Cardiac muscle cell (in vitro differentiated cells and primary cell): ENCODE measurements at places on chromosomes 2 and 18. TPM values are rescaled to one million over a fixed set of nuclear protein-coding genes. Genes with fewer than 3 reads are reported as not detected.

The TMEM247 gene
- total RNA-seq = not detected in 2 replicates

The STK16 gene
- 28.5 and 31.6 TPM in 2 replicates for total RNA-seq

The TMEM163 gene
- total RNA-seq = 30.3 and 45.8 TPM in 2 replicates

The PAIP2B gene
- 13.0 and 15.1 TPM in 2 replicates for total RNA-seq

GRCh38 chr2:96508521-96509113, 3.5 kb upstream of the NEURL3 start:
- no peak overlapping the region for H3K4me3 ChIP-seq
- H3K4me1 ChIP-seq = no peaks in the 10 kb centered on the region
- H3K36me3 ChIP-seq = no peaks in the 10 kb centered on the region
- H3K27ac ChIP-seq = no peak overlapping the region
- peaks cover 28% of the 10 kb centered on the region for H3K27me3 ChIP-seq

- peak overlapping the region; percentile 45 for H3K4me3 ChIP-seq
- H3K27me3 ChIP-seq = peaks cover 33% of the 10 kb centered on the region
- H3K27ac ChIP-seq = no peak overlapping the region
- peak; percentile 71 for DNase-seq
- H3K36me3 ChIP-seq = no peaks in the 10 kb centered on the region
- H3K4me1 ChIP-seq = peaks cover 16% of the 10 kb centered on the region
These were observed 1.7 kb upstream of the LDLRAD4 start for GRCh38 chr18:13216711-13217465.

DNA sequence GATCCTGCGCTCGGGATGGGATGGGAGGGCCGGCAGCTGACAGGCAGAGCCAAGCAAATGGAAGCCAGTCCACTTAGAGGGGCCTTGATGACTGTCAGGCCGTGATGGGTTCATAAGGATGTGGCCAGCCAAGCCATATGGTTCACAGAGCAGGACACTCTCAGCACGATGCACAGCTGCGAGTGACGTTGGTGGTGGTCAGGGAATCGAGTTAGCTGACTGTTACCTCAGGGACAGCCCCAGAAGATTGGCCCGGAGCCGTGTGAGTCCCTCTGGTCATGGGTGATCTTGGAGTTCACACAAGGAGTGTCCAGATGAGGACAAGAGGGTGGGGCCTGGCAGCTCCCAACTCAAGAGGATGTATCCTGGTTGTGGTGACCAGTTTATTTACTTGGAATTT, 70.2 kb downstream of the TPGS2 start:
- no peak for DNase-seq
- H3K36me3 ChIP-seq = peaks cover 35% of the 10 kb centered on the region
- H3K4me1 ChIP-seq = peaks cover 7% of the 10 kb centered on the region
- no peaks in the 10 kb centered on the region for H3K27me3 ChIP-seq
- no peak overlapping the region for H3K4me3 ChIP-seq
- peak overlapping the region; percentile 38 for H3K27ac ChIP-seq

GRCh38 chr18:78087338-78087737, 837.7 kb downstream of the GALR1 start:
- no peak overlapping the region for H3K4me3 ChIP-seq
- no peaks in the 10 kb centered on the region for H3K27me3 ChIP-seq
- H3K36me3 ChIP-seq = no peaks in the 10 kb centered on the region
- no peak overlapping the region for H3K27ac ChIP-seq
- no peak for DNase-seq
- H3K4me1 ChIP-seq = no peaks in the 10 kb centered on the region

- no peak for DNase-seq
- no peaks in the 10 kb centered on the region for H3K36me3 ChIP-seq
- H3K27me3 ChIP-seq = no peaks in the 10 kb centered on the region
- H3K27ac ChIP-seq = no peak overlapping the region
- no peak overlapping the region for H3K4me3 ChIP-seq
- H3K4me1 ChIP-seq = no peaks in the 10 kb centered on the region
These were observed 103.8 kb upstream of the PDE1A start for GRCh38 chr2:182530636-182531035.

DNA sequence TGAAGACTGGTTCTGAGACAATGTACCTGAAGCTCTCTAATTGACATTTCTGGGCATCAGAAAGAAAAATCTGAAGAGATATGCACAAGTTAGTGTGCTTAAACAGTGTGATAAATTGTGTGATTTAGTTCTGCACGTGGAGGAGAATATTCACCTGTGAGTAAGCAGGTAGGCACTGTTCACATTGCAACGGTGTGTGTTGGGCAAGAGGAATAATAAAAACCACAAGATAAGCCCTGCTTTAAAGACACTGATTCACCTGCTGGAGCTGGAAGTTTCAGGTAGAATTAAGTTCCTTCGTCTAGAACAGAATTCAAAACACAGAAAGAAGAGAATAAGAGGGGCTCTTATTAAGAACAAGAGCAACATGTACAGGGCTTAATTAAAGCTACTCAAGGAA, 864.3 kb upstream of the SOX11 start:
- no peaks in the 10 kb centered on the region for H3K27me3 ChIP-seq
- H3K4me3 ChIP-seq = no peak overlapping the region
- H3K36me3 ChIP-seq = no peaks in the 10 kb centered on the region

- no peaks in the 10 kb centered on the region for H3K4me1 ChIP-seq
- H3K36me3 ChIP-seq = no peaks in the 10 kb centered on the region
- H3K4me3 ChIP-seq = no peak overlapping the region
- H3K27ac ChIP-seq = no peak overlapping the region
- H3K27me3 ChIP-seq = no peaks in the 10 kb centered on the region
- no peak for DNase-seq
These were observed 243.1 kb upstream of the SETBP1 start for GRCh38 chr18:44437603-44438002.

DNA sequence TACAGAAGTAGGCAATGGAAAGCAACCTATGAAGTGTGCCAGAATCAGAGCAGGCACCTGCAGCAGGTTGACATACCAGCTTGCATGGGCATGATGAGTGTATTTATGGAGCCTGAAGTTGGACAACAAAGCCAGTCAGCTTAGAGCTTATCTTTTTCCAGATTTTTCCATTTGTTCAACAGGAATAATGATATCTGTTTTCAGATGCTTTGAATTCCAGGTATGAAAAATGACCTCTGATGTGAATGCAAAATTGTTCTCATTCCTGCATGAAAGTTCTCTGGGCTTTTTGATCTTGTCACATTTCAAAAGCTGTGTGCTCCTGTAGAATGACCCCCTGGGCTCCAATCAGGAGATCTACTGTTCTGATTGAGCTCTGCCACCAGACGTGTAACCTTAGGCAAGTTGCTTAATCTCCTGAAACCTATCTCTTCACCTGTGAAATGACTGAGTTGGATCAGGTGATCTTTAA, 38.2 kb upstream of the VIT start:
- no peaks in the 10 kb centered on the region for H3K4me1 ChIP-seq
- no peaks in the 10 kb centered on the region for H3K36me3 ChIP-seq
- no peak for DNase-seq
- H3K27ac ChIP-seq = no peak overlapping the region
- no peaks in the 10 kb centered on the region for H3K27me3 ChIP-seq

DNA sequence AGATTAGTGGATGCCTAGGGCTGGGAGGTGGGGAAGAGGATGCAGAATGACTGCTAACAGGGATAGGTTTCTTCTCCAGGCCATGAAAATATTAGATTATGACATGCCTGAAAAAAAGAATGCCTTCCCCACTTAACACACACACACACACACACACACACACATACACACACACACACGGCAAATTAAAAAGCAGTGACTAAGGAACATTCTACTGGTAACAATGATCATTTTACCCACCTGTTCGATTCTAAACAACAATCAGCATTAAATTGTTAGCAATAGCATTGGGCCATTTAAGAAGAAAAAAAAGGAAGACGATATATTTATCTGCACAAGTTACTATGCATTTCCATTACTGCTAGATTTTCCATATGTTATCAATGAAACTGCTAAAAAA, 10.8 kb downstream of the CACNB4 start:
- no peak for DNase-seq
- no peaks in the 10 kb centered on the region for H3K4me1 ChIP-seq
- no peaks in the 10 kb centered on the region for H3K36me3 ChIP-seq
- H3K27me3 ChIP-seq = no peaks in the 10 kb centered on the region

- H3K4me1 ChIP-seq = no peaks in the 10 kb centered on the region
- no peaks in the 10 kb centered on the region for H3K36me3 ChIP-seq
- no peak overlapping the region for H3K4me3 ChIP-seq
- no peak for DNase-seq
- no peak overlapping the region for H3K27ac ChIP-seq
- no peaks in the 10 kb centered on the region for H3K27me3 ChIP-seq
These were observed 83.7 kb upstream of the VRK2 start for GRCh38 chr2:57962861-57963260.

DNA sequence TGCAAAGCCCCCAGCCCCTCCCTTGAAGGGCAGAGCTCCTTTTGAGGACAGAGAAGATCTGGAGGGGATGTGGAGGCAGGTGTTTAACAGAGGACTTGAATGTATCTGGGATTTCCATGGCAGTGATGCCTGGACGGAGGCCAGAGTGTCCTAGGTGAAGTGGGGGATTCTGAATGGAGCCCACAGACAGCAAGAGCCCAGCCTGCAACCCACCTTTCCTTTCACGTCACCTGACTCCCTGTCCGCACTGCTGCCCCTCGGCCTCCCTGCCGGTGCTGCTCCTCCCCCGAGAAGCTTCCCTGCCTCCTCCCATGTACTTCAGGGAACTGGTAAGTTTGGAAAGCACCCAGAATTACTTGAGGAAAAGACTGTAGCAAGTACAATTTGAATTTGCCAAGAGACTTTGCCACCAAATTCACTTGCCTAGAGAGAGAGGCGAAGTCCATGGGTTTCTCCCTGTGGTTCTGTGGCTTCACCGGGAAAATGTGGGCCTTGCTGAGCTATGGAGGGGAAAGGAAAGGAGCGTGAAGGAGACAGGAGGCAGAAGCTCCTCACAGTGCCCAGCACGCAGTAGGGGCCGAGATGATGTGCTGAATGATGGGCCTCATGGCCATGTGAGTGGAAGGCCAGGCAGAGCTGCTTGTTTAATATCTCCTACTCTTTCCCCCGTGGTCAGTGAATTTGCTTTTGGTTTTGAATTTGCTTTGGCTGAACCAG, 13.9 kb upstream of the ASPRV1 start:
- no peak overlapping the region for H3K4me3 ChIP-seq
- DNase-seq = no peak
- no peaks in the 10 kb centered on the region for H3K4me1 ChIP-seq
- H3K36me3 ChIP-seq = no peaks in the 10 kb centered on the region

- no peak overlapping the region for H3K4me3 ChIP-seq
- DNase-seq = peak; percentile 48
- H3K27me3 ChIP-seq = no peaks in the 10 kb centered on the region
- no peak overlapping the region for H3K27ac ChIP-seq
These were observed 25.3 kb downstream of the FSHR start for GRCh38 chr2:49129034-49129433.

DNA sequence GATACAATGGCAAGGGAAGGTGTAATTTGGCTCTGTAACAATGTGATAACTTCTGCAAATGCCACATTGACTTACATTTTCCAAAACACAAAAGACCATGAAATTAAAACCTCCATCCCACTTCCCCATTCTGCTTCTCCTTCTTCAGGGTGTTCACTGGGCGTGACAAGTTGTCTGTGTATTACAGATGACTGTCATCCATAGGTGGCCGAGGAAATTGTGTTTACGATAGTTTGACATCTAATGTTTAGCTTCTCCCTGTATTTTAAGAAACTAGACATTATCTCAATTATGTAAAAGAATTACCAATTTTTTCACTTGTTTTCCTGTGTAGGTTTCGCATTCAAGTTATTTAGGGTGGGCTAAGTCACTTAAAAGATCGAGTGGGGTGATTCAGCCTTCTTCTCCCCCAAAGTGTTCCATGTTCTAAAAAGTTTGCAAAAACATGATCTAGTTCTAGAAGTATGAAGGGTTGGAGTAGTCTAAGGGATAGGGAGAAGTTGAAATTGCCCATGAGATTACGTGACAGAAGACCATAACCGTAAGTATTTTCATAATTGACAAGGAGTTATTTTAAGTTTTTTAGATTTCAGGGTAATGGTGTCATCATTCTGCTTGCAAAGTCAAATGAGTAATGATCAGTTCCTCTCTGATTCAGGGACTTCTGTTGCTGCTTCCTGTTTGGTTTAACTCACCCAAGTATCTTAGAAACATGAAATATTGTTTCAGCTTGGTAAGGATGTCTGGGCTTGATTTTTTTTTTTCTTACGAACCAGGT, 25.2 kb upstream of the CYTIP start:
- H3K27me3 ChIP-seq = no peaks in the 10 kb centered on the region
- H3K36me3 ChIP-seq = no peaks in the 10 kb centered on the region

GRCh38 chr2:42369532-42370229, 8.7 kb upstream of the COX7A2L start:
- no peaks in the 10 kb centered on the region for H3K36me3 ChIP-seq
- DNase-seq = no peak
- H3K27me3 ChIP-seq = no peaks in the 10 kb centered on the region

- H3K27ac ChIP-seq = no peak overlapping the region
- no peak for DNase-seq
- H3K4me1 ChIP-seq = no peaks in the 10 kb centered on the region
- no peak overlapping the region for H3K4me3 ChIP-seq
These were observed 53.3 kb upstream of the CCDC195 start for GRCh38 chr2:224769489-224769888.

- no peaks in the 10 kb centered on the region for H3K27me3 ChIP-seq
- H3K36me3 ChIP-seq = no peaks in the 10 kb centered on the region
- H3K27ac ChIP-seq = no peak overlapping the region
- H3K4me3 ChIP-seq = no peak overlapping the region
- no peaks in the 10 kb centered on the region for H3K4me1 ChIP-seq
These were observed 75.3 kb downstream of the MBD2 start for GRCh38 chr18:54149078-54149697.
